ENCODE measurements at places on chromosomes 7 and 10. TPM values are rescaled to one million over a fixed set of nuclear protein-coding genes. Genes with fewer than 3 reads are reported as not detected.

GRCh38 chr7:122849957-122850328, 36.3 kb downstream of the CADPS2 start:
- H3K27ac ChIP-seq, result no peak overlapping the region
- H3K27me3 ChIP-seq, result no peaks in the 10 kb centered on the region
- peaks cover 11% of the 10 kb centered on the region for H3K4me1 ChIP-seq
- H3K4me3 ChIP-seq, result no peak overlapping the region
- no peak for DNase-seq
- no peaks in the 10 kb centered on the region for H3K36me3 ChIP-seq

DNA sequence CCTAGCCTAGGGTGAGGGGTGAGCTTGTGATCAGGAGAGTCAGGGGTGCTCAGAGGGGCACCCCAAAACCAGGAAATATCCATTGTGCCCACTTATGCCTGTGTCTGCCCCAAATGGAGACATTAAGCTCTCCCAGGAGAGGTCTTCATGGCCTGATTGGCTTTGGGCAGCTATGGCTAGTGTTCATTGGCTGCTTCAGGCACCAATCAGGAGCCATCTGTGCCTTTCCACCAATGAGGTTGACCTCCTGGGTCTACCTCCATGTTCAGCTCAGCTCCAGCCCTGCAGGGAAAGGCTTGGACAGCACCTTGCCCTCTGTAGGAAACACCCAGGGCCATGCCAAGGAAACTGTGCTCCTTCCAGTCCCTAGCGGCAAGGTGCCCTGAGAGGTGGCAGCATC, 23.9 kb upstream of the HSPB1 start:
- H3K36me3 ChIP-seq, result no peaks in the 10 kb centered on the region
- H3K4me1 ChIP-seq, result peaks cover 16% of the 10 kb centered on the region
- no peak overlapping the region for H3K27ac ChIP-seq
- H3K27me3 ChIP-seq, result peaks cover 91% of the 10 kb centered on the region
- no peak overlapping the region for H3K4me3 ChIP-seq
- DNase-seq, result no peak

OPALIN gene
- total RNA-seq, result not detected

BUB3 gene
- total RNA-seq, result 51.3 TPM

DNA sequence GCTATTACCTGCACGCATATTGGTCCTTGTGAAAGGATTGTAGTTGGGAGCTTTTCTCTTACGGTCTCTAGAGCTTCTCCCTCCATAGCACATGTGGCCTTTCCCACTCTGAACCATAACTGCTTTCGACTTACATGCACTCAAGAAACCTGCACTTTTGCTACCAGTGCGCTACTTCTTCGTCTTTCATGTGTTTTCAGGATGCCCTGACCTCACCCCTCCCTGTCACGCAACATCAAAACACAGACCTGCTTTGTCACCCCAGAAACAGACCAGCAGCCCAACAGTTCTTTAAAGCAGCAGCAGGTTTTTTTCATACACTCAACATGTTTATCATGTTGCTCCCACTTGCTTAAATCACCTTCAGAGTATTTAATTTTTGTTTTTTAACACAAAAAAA, 243.5 kb upstream of the TCF7L2 start:
- H3K27me3 ChIP-seq, result no peaks in the 10 kb centered on the region
- DNase-seq, result no peak
- no peak overlapping the region for H3K4me3 ChIP-seq
- peaks cover 3% of the 10 kb centered on the region for H3K4me1 ChIP-seq
- H3K27ac ChIP-seq, result no peak overlapping the region

SYT15 gene
- 85.8 TPM for total RNA-seq

LRGUK gene
- total RNA-seq, result 4.1 TPM

KLF14 gene
- 0.37 TPM for total RNA-seq

- H3K27ac ChIP-seq, result no peak overlapping the region
- no peak for DNase-seq
- H3K27me3 ChIP-seq, result no peaks in the 10 kb centered on the region
- H3K4me3 ChIP-seq, result no peak overlapping the region
- H3K36me3 ChIP-seq, result no peaks in the 10 kb centered on the region
Measured at GRCh38 chr10:119483839-119484238, 58.7 kb downstream of the RGS10 start.

DNA sequence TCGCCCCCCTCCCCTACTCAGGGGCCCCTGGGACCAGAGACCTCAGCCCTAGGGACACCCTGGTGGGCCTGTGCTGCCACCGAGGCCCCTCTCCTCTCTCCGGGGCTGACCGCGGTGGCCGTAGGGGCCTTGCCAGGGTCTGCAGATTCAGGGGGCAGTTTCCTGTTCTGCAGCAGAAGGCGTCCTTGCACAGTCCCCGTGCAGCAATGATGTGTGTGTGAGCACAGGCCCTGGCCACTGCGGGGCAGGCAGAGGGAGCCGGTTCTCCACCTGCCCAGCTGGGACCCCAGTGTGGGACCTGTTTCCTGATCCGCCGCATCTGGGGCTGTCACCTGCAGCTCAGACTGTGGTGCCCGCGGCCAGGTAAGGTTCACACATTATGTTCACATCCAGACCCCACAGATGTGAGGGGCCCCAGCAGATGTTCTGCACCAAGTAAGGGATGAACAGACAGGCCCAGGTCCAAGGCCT, 60.7 kb upstream of the DNAJB6 start:
- peaks cover 35% of the 10 kb centered on the region for H3K27me3 ChIP-seq
- peaks cover 47% of the 10 kb centered on the region for H3K4me1 ChIP-seq
- no peak overlapping the region for H3K27ac ChIP-seq
- H3K4me3 ChIP-seq, result no peak overlapping the region
- peaks cover 6% of the 10 kb centered on the region for H3K36me3 ChIP-seq

MSANTD7 gene
- total RNA-seq, result 11.6 TPM

PDK4 gene
- 697 TPM for total RNA-seq
